Stimulated activated CD8-positive, alpha-beta memory T cell treated with anti-CD3 and anti-CD28 coated beads, Interleukin-12 subunit alpha, Interleukin-12 subunit beta, amount 100 ng/mL, for 4 hours (primary cell): ENCODE measurements at places on chromosomes 5 and 9.

DNA sequence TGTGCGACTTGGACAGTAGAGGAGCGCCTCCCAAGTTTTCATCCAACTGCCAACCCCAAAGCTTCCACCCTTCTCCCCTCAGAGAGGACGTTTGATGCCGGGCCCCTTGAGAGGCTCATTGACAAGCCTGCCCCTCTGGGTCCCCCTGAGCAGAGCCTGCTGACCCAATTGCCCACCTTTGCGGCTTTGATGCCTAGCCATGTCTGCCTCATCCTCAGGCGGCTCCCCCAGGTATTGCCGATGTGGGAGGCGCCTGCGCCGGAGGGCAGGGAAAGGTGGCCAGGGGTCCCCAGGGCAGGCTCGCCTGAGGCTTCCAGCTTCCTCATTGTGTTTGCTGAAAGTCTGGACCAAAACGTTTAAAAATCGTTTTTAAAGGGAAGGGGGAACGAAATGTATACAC, 1.4 kb downstream of the ODF2 start:
- no peak for DNase-seq

DNA sequence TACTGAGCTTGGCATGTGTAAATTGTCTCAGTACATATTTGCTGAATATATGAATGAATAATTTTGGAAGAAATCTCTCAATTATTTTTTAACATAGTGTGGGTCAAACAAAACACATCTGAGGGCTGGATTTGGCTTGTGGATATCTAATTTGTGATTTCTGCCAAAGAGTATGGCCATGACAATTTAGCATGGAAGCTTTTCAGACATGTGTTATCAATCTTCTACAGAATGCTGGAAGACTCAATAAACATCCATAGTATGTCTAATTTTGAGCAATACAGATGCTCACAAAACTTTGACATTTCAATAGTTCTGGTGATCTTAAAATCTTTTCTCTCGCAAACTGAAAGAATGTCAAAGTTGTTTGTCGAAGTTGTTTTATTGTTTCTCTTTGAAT, 214.1 kb upstream of the ANKH start:
- DNase-seq: no peak

GRCh38 chr9:134909511-134910481, 7.9 kb downstream of the FCN1 start:
- DNase-seq: no peak

DNA sequence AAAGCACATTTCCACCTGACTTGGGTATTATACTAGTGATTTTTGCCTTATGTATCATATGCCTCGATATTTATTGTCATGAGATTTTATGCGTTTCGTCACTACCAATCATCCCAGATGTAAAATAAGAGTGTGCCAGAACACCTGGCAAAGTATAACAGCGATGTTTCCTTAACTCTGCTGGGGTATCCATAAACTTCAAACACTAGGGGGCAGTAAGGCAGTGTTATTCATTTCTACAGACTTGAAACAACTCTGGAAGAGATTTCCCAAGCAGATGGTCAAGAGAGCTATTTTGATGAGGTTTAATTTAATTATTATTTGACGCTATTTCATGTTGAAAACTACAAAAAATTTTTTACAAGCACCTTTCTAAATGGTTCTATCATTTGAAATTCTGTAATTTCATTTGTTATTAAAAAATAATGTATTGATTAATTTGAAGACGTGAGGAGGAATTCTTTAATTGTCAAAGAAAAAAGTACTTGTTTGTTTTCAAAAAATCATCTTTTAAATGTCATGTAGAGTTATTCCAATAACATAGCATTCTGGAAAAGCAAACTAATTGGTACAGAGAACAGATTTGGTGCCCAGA, 388.5 kb upstream of the CTNND2 start:
- no peak for DNase-seq

DNA sequence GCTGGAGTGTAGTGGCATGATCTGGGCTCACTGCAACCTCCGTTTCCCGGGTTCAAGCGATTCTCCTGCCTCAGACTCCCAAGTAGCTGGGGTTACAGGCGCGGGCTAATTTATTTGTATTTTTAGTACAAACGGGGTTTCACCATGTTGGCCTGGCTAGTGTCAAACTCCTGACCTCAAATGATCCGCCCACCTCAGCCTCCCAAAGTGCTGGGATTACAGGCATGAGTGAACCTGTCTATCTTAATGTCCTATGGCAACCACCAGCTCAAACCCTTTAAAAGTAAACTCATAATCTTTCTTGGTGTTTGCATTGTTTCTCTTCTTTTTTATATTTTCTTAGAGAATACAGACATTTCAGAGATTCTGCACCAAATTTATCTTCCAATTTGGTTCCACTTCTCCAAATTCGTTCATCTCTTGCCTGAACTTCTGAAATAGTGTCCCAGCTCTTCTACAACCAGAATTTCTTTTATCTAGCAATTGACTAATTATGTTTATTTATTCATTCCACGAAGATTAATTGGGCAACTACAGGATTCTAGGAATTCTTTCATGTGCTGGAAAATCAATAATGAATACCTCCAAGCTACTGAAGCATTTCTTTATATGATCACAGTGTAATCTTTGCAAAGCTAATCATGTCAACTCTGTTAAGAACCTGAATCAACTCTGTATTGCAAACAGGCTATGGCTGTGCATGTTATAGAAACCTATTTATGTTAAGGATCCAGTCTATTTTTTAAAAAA, 60.0 kb upstream of the TYRP1 start:
- DNase-seq: no peak

DNA sequence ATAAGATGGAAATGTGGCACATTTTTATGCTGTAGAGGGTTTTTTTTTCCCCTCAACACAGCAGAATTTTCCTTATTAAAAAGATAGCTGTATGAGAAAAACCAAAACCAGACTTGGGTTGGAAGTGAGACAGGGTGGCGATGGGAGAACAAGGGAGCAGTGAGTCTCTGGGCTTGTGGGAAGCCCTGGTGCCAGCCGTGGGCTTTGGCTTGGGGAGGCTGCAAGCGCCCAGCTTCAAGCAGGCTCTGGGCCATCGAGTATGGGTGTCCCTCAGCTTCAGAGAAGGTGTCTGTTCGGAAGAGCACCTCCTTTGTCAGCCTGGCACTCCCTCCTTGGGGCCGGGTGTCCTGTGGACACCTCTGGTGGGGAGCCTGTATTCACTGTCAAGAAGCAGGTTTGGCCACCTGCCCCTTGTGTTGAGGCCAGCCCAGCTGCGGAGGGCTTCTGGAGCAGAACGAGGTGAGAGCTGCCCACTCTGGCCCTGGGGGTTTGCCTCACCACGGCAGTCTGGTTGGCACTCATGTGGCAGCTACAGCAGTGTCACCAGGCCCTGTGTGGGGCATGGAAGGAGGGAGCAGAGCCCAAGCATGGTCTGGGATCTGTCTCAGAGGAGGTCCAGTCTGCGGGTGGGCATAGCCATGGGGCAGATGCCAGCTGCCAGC, 37.6 kb upstream of the ANGPTL2 start:
- DNase-seq: no peak

DNA sequence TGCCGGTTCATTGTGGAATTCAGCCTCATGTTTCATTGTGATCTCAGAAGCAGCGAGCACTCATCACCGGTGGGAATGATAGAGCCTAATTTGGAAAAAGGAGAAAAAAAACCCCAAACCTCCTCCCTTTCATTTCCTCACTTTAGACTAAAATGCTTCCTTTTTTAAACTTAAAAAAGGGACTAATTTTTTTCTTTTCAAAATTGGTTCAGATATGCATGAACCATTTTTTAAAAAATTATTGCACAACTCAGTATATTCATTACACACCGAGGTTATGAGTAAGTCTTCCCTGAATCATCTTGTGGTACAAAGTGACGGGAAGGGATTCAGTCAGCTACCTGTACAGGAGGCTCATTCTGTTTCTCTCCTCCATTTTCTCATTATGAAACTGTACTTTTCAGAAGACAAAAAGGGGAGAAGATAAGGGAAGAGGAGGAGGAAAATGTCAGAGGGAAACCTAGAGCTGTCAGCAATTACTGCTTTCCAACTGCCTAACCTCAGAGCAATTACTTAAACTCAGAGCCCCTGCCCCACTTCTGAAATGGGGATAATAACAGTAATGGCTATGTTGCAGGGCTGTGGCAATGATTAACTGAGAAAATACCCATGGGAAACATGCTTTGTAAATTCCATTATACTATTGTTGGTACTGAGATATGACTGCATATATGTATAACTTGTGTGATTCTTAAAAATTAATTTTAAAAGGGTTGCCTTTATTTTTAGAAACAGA, 24.0 kb downstream of the GALNT10 start:
- DNase-seq: no peak

GRCh38 chr9:132780230-132781007, 97.7 kb downstream of the AK8 start:
- no peak for DNase-seq
